Astrocyte of the hippocampus (primary cell): ENCODE measurements at places on chromosomes 1 and 21.

DNA sequence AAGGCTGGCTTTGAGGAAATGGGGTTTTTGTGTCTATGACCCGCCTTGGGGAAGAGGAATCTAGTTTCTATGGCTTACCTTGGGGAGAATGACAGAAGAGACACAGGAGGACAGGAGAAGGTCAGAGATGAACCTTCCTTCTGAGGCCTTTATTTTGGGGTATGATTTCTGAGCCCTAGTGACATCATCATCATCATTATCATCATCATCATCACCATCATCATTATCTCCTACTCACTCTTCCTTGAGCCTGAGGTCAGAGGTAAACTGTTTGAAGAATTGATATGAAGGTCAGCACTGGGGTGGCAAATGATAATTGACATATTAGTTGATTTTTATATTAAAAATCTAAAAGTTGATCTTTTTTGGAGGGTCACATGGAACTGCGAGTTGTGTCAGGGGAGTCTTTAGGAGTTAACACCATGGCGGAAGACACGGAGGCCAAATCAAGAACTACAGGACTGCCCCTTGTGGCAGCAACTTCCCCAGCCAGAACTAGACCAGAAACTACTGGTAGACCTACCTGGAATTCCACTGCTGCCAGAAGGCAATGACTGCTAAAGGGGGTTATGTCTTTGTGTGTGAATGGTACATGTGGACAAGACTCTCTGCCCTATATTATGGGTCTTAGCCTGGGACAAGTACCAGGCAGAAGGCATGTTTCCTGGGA is 49.8 kb upstream of the WLS start:
- no peak for DNase-seq

GRCh38 chr1:153032677-153033308 is 1.8 kb downstream of the SPRR1B start:
- peak; percentile 61 for DNase-seq

- peak; percentile 68 for DNase-seq
Measured at GRCh38 chr1:7993593-7994479, 32.3 kb downstream of the ERRFI1 start.

DNA sequence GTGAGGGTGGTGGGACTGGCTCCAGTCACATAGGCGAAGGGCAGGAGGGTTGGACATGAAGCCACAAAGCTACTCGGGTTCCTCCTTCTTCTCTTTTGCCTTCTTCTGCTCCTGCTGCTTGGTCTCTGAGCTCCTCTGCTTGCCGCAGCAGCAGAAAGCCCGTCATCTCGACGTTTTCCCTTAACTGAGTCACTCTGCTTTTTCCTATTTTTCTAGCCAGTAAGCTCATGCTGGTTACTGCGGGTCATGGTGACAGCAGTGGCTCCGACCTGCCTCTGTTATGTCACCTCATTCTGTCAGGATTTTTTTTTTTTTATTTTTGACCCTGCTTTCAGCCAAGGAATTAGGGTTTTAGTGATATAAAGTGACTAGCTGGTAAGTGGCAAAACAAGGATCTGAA is 2.6 kb upstream of the FMOD start:
- DNase-seq, result no peak

GRCh38 chr1:94937820-94938219 is 10.9 kb upstream of the CNN3 start:
- DNase-seq, result no peak

GRCh38 chr1:77487631-77488030 is 194.8 kb downstream of the ZZZ3 start:
- no peak for DNase-seq

DNA sequence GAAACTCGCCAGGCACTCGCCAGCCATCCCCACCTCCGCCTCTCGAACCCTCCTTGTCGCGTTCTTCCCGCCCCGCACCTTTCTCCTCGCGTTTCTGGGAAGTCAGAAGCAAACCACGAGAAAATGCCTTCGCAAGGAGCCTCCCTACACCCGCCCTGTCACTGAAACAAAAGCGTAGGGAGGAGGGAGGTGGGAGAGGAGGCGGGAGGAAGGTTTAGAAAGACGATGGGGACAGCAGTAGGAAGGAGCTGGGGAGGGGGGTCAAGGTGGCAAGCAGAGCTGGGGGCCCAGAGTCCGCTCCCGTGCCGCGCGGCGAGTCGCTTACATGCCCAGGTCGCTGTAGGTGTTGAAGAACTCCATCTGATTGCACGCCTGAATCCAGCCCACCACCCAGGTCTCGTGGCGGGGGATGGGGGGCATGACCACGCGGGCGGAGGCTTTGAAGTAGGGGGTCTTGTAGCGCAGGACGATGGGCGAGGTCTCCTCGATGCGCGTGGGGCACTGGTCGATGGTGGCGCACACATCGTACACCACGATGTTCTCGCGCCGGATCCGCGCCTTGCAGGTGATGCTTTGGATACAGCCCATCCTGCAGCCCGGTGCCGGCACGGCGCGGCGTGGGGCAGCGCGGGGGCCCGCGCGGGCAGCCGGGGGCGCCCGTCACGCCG is 1.0 kb downstream of the FAM78B start:
- peak; percentile 48 for DNase-seq

DNA sequence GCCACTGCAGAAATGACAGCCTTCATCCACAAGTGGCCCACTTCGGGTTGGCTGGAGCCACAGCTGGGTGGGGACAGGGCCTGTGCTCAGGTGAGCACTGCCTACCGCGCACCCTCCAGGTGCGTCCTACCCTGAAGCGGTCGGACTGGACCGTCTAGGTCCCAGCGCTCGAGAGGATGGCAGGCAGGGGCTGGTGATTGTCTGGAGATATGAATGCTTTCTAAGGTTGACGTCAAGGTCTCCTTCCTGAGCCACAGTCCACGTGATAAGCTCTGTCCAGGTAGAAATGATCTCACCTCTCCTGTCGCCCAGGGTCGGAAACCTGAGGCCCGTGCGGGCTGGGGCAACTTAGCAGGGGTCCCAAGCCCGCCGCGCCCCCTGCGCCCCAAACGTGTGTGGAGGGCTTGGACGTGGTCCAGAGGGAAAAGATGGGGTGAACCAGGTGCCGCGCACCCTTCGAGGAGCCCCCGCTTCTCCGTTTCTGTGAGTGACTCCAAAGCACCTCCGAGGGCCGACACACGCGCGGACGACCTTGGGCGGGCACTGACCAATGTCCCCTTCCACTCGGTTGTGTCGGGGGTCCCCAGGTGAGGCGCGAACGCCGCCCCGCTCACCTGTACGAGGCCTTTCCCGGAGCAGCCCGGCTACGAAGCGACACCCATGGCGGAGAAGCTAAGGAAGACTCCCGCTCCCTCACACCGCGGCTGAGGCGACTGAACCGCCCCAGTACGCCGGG is 853 bp upstream of the DOP1B start:
- peak; percentile 10 for DNase-seq

- DNase-seq, result peak; percentile 87
Measured at GRCh38 chr1:42177541-42177981, 13.0 kb upstream of the GUCA2A start.

- DNase-seq, result no peak
Measured at GRCh38 chr1:217494767-217495166, 136.1 kb downstream of the GPATCH2 start.

- DNase-seq, result no peak
Measured at GRCh38 chr1:228094432-228095016, 8.6 kb downstream of the C1orf35 start.

DNA sequence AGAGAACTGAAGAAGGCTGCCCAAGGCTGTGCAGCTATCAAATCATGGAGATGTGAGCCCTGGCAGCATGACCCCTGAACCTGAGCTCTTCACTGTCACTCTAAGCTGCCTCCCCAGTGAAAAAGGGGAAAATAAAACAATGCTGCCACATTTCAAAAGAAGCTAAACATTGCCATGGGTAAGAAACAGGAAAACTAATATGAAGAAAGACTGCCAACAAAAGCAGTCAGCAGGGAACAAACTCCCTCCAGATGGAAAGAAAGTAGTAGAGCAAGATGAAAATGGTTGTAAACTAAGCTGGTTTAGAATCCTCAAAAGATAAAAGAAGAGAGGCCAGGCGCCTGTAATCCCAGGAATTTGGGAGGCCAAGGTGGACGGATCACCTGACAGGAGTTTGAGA is 36.2 kb upstream of the CSF1 start:
- DNase-seq, result no peak

GRCh38 chr1:244231572-244232315 is 180.7 kb downstream of the ZBTB18 start:
- no peak for DNase-seq

DNA sequence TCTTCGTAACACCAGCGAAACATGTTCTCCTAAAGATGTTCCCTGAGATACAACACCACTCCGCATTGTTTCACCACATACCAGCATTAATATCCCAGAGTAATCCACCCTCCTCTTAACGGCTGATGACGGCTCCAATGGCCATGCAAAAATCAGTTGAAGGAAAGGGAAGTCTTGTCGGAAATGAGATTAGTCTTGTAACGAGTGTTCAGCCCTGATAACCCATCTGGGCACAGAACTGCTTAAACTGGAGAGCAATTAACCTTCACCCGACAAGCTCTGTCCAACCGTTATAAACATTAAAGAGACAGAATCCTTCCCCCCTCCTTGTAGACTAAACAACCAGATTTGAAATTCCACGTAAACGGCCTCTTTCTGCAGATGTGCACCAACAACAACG is 21.9 kb downstream of the ERG start:
- no peak for DNase-seq

GRCh38 chr1:93827128-93827527 is 51.9 kb downstream of the DNTTIP2 start:
- no peak for DNase-seq

GRCh38 chr1:229305392-229305791 is 34.5 kb downstream of the RAB4A start:
- no peak for DNase-seq

DNA sequence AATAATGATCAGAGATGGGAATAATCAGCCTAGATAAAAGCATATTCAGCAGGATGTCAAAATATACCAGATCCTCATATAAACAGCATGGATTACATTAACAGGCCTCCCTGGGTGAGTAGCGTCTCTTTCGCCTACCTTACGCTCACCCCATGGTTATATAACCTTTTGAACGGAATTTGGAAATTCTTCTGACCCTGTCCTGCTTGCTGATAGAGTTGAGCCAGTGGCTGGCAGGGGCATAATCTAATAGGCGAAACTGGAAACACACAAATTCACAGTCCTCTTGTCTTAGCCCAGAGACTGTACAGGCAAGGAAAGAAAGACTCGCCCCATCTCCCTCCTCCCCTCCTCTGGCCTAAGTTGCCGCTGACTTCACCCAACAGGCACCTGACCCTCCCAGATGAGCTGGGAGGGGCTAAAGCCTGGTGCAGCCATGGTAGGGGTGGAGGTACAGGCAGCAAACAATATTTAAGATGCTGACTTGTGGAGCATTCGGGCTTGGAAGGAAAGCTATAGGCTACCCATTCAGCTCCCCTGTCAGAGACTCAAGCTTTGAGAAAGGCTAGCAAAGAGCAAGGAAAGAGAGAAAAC is at the start of gene ANGPTL7:
Gene ANGPTL7 (plus strand): TSS at position 498 of the 594 bp plus-strand sequence. CDS start 225 bp downstream, outside the sequence.
- no peak for DNase-seq

- DNase-seq, result no peak
Measured at GRCh38 chr1:15425958-15426357, 12.3 kb upstream of the CTRC start.

DNA sequence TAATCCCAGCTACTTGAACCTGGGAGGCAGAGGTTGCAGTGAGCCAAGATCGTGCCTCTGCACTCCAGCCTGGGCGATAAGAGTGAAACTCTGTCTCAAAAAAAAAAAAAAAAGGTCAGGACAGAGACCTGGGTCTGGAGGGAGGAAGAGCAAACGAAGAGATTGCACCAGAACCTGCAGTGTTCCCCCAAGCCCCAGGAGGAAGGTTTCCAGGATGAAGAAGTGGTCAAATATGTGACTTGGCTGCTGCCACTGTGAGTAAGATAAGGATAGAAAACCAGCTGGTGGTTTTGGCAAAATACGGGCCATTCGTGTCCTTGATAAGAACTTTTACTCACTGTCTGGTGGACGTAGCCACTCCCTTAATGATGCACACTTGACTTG is 42.2 kb downstream of the CLDN14 start:
- peak; percentile 73 for DNase-seq

- DNase-seq, result no peak
Measured at GRCh38 chr1:7744882-7745281, 26.2 kb upstream of the VAMP3 start.

DNA sequence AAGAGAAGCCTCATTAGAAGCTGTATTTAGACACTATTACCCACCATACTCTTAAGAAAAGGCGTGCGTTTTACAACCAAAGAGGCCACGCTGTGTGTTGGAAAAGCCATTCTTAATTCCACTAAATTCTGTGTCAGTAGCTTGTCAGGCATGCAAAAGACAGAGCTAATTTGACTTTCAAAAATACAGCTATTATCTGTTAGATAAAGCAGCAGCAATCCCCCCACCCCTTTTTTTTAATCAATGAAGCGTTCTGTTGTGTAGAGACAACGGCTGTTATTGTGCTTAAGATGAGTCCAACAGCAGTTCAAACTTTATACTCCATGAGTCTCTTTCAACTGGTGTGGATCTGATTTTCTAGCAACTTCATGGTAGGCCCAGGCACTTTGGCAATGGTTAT is 43.5 kb downstream of the PLA2G4A start:
- no peak for DNase-seq

- peak; percentile 28 for DNase-seq
Measured at GRCh38 chr1:240136402-240136801, 44.7 kb downstream of the FMN2 start.

- DNase-seq, result no peak
Measured at GRCh38 chr1:154320882-154321608, at the start of gene AQP10. Gene AQP10 (plus strand): TSS chr1:154321093. CDS start chr1:154321156, 63 bp downstream.

GRCh38 chr1:155499953-155500639 is 62.5 kb downstream of the ASH1L start:
- DNase-seq, result peak; percentile 48

DNA sequence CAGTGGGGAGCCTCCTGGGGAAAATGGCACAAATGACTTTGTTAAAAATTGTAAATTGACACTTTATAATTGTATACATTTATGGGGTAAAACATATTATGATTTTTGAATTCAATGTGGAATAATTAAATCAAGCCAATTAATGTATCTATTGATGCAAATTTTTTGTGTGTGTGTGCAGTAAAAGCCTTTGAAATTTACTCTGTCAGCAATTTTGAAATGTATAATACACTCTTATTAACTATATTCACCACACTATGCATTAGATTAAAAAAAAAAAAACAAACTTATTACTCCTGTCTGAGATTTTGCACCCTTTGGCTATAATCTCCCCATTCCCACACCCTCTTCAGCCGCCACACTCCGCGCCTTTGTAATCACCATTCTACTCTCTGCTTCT is 119.2 kb downstream of the S1PR1 start:
- no peak for DNase-seq

DNA sequence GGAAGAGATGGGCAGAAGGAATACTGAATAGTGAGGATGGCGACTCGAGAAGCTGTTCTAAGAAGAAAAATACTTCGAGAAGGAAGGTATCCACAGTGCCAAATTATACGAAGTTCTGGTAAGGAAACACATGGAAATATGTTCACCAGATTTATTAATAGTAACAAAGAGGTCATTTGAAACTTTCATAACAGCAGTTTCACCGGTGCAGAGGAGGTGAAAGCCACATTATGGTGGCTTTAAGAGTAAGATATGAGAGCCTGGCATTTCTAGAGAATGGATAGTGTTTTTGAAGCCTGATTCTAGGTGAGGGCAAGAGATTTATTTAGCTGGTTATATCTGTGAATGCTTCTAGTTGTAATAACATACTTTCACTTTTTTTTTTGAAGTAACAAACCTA is 56.2 kb downstream of the DPYD start:
- no peak for DNase-seq

- no peak for DNase-seq
Measured at GRCh38 chr1:171421413-171422020, 63.8 kb upstream of the PRRC2C start.
